Lower leg skin (tissue), 4 donors: ENCODE measurements at places on chromosomes 6 and 20. TPM values are rescaled to one million over a fixed set of nuclear protein-coding genes. Genes with fewer than 3 reads are reported as not detected.

DNA sequence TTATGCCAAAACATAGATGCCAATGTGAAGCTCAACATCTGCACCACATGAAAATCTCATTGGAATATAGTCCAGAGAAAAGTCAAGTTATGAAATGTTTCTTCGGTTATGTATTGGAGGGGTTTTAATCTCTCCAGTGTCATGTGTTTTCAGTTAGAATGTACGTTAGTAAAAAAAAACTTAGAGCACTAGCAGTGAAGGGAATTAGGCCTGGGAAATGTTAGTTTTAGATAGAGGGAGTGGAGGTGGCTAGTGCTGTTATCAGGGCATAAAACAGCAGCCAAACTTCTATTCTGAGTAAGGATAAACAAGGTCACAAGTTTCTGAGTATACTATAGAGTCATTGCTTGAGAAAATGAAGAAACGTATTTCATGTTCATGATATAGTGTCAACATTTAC lies 42.9 kb downstream of the HDGFL1 start:
- no peak for DNase-seq

DNA sequence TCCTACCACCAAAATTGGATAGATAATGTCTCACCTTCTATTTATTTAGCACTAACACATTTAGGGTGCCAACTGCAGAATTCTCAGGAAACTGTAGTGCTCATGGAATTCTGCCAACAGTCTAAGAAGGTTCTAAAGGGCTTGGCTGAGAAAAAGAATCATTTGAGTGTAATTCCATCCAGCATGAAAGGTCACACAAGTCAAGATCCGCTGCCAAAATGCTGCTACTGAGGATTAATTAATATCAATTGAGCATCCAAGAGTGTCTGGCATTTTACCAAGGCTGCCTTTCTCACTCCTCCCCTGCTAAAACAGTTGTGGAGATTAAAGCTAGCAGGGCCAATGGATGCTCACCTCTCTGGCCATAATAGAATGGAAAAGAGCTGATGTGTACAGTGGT lies 112.7 kb downstream of the FHL5 start:
- no peak for DNase-seq

GRCh38 chr20:3494218-3494617 lies 23.4 kb downstream of the ATRN start:
- no peak for DNase-seq

Gene FAM83B
- total RNA-seq: 116 TPM

Gene PLCB4
- total RNA-seq: 8.3 TPM

GRCh38 chr6:10723567-10723881 lies 654 bp downstream of the TMEM14C start:
- no peak for DNase-seq

DNA sequence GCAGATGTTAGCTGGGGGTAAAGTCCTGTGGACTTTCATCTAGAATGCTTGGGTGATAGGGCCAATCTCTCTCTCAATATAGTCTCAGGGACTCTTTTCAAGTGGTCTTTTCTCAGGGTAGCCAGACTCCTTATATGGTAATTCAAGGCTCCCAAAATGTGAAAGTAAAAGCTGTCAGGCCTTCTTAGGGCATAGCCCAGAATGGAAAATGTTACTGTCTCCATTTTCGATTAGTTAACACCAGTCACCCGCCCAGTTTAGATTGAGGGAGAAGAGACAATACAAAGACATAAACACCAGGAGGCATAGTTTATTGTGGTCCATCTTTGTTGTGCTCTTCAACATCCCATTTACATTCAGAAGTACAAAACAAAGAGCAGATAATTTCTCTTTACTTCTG lies 295.8 kb downstream of the EPHA7 start:
- DNase-seq: no peak

DNA sequence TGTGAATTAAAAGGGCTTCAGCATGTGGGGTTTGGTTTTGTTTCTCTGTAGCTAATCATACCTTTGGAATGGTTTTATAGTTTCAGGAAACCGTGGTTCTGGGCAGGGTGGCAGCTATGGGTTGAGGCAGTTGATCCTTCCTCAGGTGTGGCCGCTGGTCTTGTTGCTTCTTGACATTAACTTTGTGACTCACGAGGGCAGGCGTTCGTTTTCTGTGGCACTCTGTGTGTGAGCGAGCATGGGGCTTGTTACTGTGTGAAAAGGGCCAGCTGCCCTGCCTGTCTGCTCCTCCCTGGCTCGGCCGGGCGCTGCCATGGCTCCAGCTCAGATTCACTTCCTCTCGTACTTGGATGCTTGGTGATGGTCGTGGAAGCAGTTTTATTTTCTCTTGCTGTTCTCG lies 16.2 kb downstream of the DNAJC5 start:
- DNase-seq: no peak

GRCh38 chr20:21609221-21609620 lies 95.4 kb upstream of the NKX2-2 start:
- DNase-seq: no peak

DNA sequence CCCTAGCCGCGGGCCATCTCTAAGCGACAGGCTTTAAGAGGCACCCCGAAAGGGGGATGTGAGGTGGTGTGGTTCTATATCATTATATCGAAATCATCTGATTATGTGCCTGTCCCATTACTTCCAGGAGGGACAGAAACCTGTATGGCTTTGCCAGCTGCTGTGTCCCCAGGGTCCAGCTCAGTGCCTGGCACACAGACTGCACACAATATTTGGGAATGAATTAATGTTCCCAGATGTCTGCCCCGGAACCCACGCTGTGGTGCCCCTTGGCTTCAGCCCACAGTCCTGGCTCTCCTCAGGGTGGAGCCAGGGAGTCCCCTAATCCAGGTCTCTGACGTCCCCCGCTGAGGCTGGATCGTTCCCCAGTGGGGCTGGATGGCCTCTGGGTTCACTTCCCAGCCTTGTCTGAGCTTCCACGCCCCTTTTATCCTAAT lies 8.9 kb upstream of the AHCY start:
- no peak for DNase-seq

GRCh38 chr20:53579581-53580375 lies 13.9 kb downstream of the ZNF217 start:
- DNase-seq: peak; percentile 85

GRCh38 chr6:111113336-111114086 lies 26.2 kb downstream of the SLC16A10 start:
- DNase-seq: no peak

Gene FAM209B
- 1.5 TPM for total RNA-seq

Gene FOXA2
- total RNA-seq: not detected

- no peak for DNase-seq
These were observed 6.7 kb downstream of the RAET1E start for GRCh38 chr6:149891259-149891658.

Gene L3MBTL1
- 11.2 TPM for total RNA-seq

DNA sequence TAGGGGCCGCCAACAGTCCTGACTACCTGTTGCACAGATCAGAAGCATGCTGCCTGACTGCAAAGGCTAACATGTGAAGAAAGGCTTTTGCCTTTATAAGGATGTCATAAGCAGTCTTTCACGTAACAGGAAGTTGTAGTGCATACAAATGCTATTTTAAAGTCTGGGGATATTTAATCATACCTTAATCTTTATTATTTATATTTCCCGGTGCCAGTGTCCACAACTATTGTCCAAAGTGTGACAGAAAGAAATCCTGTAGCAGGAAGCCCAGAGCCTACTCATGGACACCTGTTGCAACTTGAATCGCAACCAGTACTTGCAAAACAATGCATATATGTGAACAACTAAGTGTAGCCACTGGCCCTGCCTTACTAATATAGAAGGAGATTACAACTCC lies 235.8 kb downstream of the ALDH8A1 start:
- DNase-seq: no peak

Gene SLC22A16
- not detected for total RNA-seq

Gene HCRTR2
- total RNA-seq: not detected

- DNase-seq: no peak
These were observed 7.5 kb upstream of the BFSP1 start for GRCh38 chr20:17538517-17539170.
